ENCODE measurements at places on chromosomes 16 and 17.

DNA sequence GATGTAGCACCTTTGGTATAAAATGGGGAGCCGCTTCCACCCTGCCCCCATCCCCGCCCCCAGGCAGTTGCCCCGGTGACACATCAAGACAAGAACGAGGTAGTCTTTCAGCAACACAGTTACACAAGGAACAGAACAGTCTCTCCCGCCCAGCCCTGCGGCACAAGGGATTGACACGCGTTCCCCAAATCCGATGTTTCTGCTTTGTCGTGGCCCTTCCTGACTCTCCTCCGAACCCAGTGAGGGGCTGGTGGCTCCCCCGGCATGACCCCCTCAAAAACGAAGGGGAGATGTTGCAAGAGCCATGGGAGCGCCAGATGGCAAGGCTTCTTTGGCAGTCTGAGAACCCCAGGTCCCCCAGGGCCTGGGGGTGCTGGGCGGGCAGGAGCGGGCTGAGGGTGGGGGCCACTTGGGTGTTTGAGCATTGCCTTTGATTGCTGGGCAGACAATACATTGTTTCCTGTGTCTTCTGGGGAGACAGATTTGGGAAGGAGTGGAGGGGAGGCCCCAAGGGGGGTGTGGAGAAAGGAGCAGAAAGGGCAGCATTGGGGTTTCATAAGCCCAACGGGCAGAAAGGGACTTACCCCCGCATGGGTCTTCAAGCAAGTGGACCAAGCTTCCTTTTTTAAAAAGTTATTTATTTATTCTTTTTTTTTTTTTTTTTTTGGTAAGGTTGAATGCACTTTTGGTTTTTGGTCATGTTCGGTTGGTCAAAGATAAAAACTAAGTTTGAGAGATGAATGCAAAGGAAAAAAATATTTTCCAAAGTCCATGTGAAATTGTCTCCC, 16.6 kb downstream of the COL1A1 start:
- DNase-seq, result no peak

DNA sequence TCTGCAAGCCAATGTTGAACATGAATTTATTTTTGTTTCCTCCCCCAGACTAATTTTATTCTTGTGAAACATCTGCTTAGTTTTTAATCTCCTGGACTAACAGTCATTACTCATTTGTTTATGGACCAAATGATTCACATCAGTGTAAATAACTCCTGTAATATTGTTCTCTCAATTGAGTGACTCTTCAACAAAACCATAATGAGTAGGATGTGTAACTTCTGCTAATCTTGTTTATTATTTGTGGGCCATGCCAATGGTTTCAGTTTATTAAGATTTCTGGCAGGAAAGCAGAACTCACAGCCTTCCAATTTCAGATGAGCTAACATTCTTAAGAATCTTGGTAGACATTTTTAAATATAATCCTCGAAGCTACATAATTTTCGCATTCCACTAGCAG, 1216.3 kb upstream of the GOT2 start:
- no peak for DNase-seq

DNA sequence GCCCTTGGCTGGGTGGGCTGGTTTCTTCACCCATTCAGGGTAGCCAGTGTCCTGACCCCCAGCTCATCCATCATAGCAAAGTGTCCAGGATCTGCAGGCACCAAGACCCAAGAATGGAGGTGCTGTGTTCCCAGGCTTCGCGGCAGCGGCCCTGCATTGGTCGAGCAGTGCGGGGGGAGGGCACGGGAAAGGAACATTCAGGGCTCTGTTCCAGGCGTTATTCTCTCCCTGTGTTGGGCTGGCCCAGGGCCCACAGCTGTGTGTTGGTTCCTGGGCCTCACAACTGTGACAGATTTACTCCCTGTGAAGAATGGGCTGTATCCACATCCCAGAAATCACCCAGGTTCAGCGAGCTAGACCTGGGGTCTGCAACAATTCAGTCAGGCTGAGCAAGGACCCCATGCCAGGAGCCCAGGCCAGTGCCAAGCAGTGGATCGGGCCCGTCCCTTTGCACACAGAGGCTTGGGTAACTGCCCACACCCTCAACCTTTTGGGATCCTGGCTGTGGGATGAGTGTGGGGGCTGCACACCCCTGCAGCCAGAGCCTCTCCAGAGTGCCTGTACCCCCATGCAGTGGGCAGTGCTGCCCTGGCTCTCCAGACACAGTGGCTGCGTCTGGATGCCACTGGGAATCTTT, 10.0 kb downstream of the GPT2 start:
- no peak for DNase-seq

- DNase-seq, result no peak
Observed at GRCh38 chr17:28370035-28370743, at the start of gene VTN. VTN (minus strand) TSS chr17:28370307; CDS start chr17:28370203, 104 bp downstream.

DNA sequence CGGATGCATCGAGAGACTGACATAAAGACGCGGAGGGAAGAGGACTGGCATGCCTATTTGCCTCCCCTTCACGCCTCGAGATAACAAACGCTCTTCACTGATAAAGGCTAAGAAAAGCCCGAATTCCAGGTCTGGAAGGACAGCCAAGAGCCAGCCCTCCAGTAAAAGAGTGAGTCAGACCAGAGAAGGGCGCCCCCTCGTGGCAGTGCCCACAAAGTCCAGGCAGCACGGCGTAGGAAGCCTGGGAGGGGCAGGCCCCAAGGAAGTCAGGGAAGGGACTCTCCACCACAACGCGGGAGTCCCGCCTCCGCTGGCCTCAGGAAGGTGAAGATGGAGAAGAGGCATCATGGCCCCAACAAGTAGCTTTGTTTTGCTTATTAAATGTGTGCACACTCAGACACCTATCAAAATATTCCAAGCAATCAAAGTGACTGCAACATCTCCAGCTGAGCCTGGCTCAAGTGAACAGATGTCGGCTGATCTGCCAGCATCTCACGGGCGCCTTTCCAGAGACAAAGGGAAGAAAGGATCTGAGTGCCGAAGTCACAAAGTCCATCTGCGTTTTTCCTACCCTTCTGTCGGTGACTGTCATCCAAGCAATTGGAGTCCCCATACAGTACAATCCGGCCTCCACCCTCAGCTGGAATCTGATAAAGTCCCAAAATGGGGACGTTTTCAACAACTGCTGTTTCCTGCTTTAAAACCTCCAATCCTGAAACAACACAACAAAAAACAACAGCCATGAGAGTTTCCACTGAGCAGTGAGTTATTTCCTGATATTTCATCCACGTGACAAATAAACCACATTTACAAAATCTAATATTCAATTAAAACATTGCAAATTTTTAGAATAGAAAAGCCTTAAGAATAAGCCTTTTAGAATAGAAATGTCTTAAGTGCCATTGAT, 20.4 kb upstream of the SLC38A8 start:
- peak; percentile 38 for DNase-seq

GRCh38 chr17:77011173-77012011, 129.4 kb upstream of the SEC14L1 start:
- peak; percentile 36 for DNase-seq

- DNase-seq, result no peak
Observed at GRCh38 chr17:40539711-40540411, 25.4 kb downstream of the CCR7 start.

DNA sequence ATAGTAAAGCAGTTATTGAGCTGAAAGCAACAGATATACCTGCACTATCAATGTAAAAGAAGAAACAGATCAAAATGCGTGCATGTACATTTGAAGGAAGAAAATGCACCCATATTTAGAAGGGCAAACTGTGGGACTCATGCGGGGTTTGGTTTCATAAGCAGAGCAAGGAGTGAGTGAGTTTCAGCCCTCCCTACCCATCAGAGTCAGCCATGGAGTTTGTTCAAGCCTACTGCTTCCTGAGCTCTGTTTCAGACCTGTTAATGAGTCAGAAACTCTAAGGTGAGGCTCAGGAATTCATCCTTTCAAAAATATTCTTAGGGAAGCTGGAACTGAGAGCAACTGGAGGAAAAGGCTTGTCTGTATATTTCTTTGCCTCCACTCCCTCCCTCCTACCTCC, 446.2 kb downstream of the HS3ST4 start:
- no peak for DNase-seq

GRCh38 chr17:52079496-52079895, 79.0 kb downstream of the CA10 start:
- DNase-seq, result no peak

DNA sequence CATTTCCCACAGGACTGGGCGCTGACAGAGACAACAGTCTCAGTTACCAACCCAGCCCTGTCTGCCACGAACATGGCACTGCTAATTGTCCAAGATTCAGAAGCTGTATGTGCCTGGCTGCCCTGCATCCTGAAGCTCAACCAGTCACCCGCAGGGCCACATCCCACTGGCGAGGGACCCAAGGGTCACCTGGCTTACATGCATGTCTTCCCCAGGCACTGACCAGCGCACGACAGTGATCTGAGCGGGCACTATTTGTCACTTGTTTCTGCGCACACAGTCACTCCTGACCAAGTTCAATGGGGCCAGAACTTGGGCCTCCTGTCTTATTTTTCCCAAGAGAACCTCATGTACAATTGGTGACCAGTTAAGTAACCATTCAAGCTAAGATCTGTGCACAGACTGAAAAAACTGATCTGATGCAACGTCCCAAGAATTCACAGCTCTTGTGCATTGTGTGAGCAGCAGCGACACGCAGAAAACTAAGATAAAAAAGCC, 13.1 kb downstream of the USP7 start:
- DNase-seq, result no peak

GRCh38 chr17:81909966-81910839, 996 bp downstream of the PCYT2 start:
- DNase-seq, result no peak

DNA sequence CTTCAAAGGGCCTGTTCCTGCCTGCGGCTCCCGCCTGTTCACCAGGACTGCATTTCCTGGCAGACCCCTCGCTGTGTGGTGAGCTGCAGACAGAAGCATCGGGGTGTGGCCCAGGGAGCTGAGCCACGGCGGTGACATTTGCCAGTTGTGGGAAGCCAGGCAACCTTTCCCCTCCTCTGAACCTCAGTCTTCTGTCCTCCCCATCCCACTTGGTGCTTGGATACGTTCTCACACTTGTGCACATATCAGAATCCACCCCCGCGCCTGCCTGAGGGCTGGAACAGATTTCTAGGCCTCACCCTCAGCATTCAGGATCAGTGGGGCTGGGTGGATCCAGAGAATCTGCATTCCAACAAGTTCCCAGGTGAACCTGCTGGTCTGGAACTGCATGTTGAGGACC, 63.5 kb downstream of the CRISPLD2 start:
- no peak for DNase-seq

DNA sequence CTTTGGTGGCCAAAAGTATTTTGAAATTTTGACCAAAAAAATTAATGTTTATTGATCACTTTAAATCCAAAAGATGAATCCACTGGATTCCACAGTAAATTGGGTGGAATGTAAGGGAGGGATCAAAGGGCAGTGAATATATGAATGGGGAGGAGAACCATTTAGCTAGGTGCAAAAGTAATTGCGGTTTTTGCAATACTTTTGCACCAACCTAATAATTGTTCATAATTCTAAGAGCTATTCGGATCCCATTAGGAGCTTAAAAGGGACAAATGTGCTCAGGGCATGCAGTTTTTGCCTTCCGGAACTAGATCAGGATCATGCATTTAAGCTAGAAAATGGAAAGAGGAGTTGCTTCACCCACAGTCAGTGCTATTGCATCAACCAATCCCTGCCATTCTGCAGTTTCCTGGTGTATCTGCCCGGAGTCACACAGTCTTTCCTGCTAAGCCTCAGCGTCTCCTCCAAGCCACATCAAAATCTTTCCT, at the start of gene LPO:
TSS of gene LPO (plus strand) at position 438 of the 488 bp plus-strand sequence. CDS start 4,396 bp downstream, outside the sequence.
- no peak for DNase-seq

- DNase-seq, result no peak
Observed at GRCh38 chr17:1033503-1033902, 36.6 kb downstream of the TIMM22 start.

DNA sequence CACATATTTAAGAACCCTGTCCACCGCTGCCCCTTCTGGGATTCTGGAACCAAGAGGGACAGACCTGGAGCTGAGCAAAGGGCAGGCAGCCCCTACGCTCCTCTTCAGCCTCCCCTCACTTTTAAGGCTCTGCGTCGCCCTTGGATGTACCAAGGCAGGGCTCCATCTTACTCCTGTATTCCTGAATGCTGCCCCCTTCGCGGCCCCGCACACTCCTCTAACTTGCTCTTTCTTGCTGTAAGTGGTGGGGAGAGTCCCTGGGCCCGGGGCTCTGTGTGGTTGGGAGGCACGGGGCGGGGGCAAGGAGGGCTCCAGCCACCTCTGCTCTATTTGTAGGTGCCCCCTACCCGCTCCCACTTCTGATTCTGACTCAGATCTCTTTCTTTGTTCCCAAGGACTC, 1.2 kb downstream of the TNS4 start:
- DNase-seq, result no peak

DNA sequence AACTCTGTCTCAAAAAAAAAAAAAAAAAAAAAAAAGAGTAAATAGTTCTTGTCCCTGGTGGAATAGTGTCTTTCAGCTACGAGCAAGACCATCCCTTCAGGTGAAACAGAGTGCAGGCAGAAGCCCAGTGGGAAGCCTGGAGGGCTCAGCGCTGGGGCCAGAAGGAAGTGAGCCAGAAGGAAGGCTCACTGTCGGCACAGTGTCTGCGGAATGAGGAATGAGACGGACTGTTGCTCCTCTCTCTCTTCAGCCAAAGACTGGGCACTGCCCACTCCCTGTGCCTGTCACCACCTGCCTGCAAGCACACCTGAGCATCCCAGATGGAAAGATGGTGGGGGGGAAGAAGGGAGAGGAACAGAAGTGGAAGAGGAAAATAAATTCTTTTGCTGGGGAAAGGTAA, 7.5 kb downstream of the RSL1D1 start:
- no peak for DNase-seq

DNA sequence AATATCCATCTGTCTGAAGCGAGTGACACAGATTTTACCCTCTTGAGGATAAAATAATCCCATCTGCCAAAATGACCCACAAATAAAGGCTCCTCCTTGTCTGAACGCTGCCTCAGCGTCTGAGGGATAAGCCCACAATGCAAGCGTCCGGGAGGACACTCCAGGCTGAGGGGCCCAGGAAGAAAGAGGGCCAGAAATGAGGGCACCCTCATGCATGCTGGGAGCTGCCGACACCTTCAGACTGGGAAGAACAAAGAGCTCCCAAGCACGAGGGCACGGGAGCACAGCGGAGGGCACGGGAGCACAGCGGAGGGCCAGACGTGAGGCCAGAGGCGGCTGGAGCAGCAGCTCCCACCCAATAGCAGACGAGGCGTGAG, 126.9 kb downstream of the ZNF778 start:
- no peak for DNase-seq

- DNase-seq, result no peak
Observed at GRCh38 chr16:47712276-47713224, 251.4 kb downstream of the PHKB start.

DNA sequence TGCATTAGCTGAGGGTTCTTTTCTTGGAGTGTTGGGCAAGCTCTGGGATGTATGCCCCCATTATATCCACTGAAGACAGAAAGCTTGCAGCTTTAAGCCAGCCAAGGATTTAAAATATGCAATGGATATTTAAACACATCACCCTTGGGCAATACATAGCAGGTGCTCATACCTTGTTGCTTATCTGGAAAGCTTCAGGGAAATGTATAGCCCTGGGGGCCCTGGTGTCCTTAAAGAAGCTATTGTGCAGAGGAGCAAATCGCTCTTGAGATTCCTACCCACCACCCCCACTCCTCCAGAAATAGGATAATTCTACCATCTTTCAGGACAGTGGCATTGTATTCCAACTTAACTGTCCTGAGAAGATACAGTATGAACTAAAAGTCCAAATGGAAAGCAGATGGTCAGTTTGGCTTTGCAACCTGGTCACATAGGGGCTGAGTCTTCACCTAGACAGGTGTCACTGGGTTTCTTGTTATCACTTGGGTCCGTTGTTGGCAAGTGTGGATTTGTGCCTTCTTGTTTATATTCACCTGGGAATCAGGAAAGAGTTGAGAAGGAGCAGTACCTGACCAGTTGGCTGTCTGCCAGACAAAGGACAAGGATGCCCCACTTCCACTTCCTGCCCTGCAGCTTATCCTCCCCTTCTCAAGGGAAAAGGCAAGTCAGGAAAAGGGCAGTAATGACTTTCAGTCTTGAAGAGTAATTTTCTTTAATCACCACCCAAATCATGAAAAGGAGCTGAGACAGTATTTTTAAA, 3.4 kb downstream of the ANKRD40CL start:
- DNase-seq, result no peak

Measured in central memory CD4-positive, alpha-beta T cell (primary cell).